ENCODE measurements at places on chromosomes 5 and 9. TPM values are rescaled to one million over a fixed set of nuclear protein-coding genes. Genes with fewer than 3 reads are reported as not detected.

The PCDHB8 gene
- 0.09 TPM for total RNA-seq

The COL15A1 gene
- total RNA-seq, result 164 TPM

The TNC gene
- total RNA-seq, result 46.8 TPM

The PSAT1 gene
- total RNA-seq, result 42.9 TPM

The PLEKHG4B gene
- not detected for total RNA-seq

The PPP3R2 gene
- not detected for total RNA-seq

The RUFY1 gene
- total RNA-seq, result 61.5 TPM

The PIP5KL1 gene
- total RNA-seq, result 3.0 TPM

The GCNT1 gene
- 30.0 TPM for total RNA-seq

The AHRR gene
- total RNA-seq, result 27.0 TPM

The GFI1B gene
- not detected for total RNA-seq

The HTR1A gene
- not detected for total RNA-seq

The PCDHB7 gene
- 0.71 TPM for total RNA-seq

The SNCAIP gene
- 19.4 TPM for total RNA-seq

The GKAP1 gene
- total RNA-seq, result 1.3 TPM

The ERBIN gene
- total RNA-seq, result 85.0 TPM

The IL13 gene
- total RNA-seq, result not detected

Measured in smooth muscle cell of bladder (primary cell).